ENCODE measurements at places on chromosomes 7 and 10.

- no peak for DNase-seq
These were observed 5.2 kb downstream of the COPS6 start for GRCh38 chr7:100093925-100094486.

DNA sequence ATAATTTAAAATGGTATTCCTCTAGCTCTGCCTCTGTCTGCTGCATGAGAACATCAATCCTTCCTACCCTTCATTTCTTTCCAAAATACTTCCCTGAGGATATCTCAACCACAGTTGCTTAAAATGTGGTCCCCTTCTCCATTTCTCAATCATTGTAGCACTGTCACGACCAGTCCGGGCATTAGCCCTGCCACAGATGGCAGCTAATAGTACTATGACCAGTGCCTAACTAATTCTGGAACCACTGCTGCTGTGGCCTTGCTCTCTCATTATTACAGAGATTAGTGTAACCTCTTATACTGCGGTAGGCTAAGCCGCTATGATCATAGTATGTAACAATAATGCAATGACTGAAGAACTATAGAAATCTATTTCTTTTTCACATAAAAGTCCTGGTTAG is 66.0 kb downstream of the REEP3 start:
- no peak for DNase-seq

- DNase-seq, result peak; percentile 75
These were observed 13.5 kb downstream of the MYOF start for GRCh38 chr10:93468461-93469213.

- DNase-seq, result no peak
These were observed 27.0 kb upstream of the CDK13 start for GRCh38 chr7:39923091-39923490.

GRCh38 chr10:130067893-130068292 is 42.7 kb downstream of the C10orf143 start:
- DNase-seq, result peak; percentile 25

DNA sequence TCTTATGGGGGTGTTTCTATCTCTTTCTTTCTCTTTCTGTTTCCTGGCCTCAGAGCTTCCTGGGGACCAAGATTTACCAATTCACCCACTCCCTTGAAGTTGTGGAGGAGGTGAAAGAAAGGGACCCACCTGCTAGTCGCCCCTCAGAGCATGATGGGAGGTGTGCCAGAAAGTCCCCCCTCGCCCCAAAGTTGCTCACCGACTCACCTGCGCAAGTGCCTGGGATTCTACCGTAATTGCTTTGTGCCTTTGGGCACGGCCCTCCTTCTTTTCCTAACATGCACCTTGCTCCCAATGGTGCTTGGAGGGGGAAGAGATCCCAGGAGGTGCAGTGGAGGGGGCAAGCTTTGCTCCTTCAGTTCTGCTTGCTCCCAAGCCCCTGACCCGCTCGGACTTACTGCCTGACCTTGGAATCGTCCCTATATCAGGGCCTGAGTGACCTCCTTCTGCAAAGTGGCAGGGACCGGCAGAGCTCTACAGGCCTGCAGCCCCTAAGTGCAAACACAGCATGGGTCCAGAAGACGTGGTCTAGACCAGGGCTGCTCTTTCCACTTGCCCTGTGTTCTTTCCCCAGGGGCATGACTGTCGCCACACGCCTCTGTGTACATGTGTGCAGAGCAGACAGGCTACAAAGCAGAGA is 12.2 kb downstream of the AQP1 start:
- DNase-seq, result peak; percentile 34
